Choroid plexus epithelial cell (primary cell): ENCODE measurements at places on chromosomes 5 and 9.

GRCh38 chr9:127233550-127233949, 31.0 kb upstream of the GARNL3 start:
- no peak for DNase-seq

DNA sequence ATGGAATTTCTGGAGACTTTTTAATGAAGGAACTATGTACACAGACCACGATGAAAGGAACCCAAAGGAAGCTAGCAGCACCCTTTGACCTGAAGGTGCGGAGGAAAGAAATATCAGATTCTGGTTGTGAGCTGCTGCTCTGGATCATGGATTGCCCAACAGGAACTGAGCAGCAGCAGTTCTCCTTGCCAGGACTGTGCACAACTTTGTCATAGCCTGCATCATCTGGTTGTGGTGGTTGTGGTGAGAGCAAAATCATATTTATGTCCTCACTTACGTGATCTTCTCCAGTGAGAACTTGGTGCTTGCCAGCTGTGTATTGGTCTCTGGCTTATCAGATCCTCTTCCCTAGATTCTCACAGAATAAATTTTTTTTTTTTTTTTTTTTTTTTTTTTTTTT, 70.7 kb upstream of the LPAR1 start:
- peak; percentile 89 for DNase-seq

GRCh38 chr5:98847054-98847453, 73.6 kb downstream of the RGMB start:
- no peak for DNase-seq

DNA sequence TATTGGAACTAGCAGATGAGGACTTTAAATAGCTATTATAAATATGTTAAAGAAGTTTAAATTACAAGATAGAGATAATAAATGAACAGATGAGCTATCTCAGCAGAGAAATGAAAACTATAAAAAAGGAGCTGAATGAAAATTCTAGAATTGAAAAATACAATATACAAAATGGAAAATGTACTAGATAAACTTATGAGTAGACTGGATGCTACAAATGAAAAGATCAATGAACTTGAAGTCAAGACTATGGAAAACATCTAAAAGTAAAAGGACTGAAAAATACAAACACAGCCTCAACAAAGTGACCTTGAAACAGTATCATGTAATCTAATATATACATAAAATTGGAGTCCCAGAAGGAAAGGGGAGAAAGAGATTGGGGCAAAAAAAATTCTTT, 10.7 kb upstream of the PDLIM4 start:
- no peak for DNase-seq

- no peak for DNase-seq
These were observed 1.9 kb upstream of the RAD23B start for GRCh38 chr9:107281184-107281583.

- no peak for DNase-seq
These were observed 110.1 kb downstream of the SPOCK1 start for GRCh38 chr5:137389042-137389441.

DNA sequence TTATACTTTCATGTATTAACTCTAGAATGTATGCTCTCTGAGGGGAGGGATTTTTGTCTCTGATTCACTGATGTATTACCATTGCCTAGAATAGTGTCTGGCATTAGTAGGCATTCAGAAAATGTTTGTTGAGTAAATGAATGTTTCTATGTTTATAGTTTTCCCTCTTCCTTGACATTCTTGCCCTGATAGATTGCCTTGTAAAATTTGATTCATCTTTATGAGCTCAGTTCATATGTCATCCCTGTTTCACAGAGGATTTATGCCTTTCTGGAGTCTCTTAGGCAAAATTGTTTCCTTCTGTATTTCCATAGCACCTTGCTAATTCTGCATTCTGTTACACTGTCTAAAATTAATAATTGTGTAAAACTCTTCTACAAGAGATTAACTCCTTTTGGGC, 72.3 kb downstream of the RASA1 start:
- DNase-seq, result no peak

- DNase-seq, result no peak
These were observed 27.3 kb downstream of the SHB start for GRCh38 chr9:38041564-38042243.

GRCh38 chr5:10460252-10460906, 18.7 kb downstream of the ROPN1L start:
- DNase-seq, result no peak

GRCh38 chr9:134369416-134370212, 43.4 kb downstream of the RXRA start:
- DNase-seq, result no peak

DNA sequence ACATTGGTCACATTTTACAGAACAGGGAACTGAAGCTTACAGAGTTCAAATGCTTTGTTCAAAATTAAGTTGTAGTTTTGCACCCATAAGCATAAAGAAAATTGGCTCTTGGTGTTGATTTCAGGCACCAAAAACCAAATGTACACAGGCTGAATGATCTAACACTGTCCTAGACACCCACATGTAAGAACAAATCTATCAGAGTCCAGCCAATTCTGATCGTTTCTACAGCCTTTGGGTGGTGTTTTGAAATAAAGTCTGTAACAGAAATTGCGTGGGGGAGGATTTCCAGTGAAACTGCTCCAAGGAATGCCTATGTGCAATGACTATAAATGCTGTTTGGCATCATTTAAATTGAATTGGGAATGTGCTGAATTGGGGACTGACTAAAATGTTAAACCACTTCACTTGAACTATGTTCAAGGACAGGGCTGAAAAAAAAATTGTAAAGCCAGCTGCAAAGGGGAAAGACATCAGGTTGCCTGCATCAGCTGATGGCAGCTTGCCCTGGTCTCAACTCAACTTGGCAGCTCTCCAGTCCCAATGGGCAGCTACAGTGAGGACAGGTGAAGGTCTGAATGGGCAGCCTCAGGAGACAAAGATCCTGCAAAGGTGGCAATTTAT, 92.2 kb upstream of the TRPC7 start:
- DNase-seq, result no peak
